ENCODE measurements at places on chromosomes 7 and 10.
A peak's percentile ranks its signal among the peaks of the same experiment; 100 is the strongest.

GRCh38 chr7:108000875-108001763 is 1.8 kb downstream of the LAMB1 start:
- DNase-seq, result peak; percentile 10

- DNase-seq, result no peak
Observed at GRCh38 chr10:43212043-43212721, 54.7 kb downstream of the RASGEF1A start.

- DNase-seq, result no peak
Observed at GRCh38 chr7:128880791-128881457, 18.3 kb downstream of the ATP6V1F start.

DNA sequence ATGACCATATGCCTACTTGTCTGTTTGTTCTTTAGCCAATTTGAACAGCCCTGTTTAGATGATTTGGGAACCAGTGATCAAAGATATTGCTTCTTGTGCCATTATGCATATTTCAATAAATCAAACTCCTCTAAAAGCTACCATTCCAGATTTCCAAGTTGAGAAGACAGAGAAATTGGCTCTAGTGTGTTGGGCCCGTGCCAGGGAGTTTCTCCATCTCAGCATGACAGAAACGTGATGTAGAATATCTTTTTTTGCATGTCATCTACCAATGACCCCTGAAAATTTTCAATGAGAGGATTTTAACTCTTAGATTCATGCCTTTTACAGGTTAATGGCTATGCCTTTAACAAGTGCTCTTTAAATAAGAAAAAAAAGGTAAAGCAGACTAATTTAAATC is 50.7 kb upstream of the CABCOCO1 start:
- DNase-seq, result no peak

GRCh38 chr7:121796381-121796780 is 76.6 kb upstream of the PTPRZ1 start:
- DNase-seq, result no peak

GRCh38 chr10:99672884-99673283 is 13.6 kb downstream of the ENTPD7 start:
- DNase-seq, result no peak

- DNase-seq, result no peak
Observed at GRCh38 chr7:33754933-33755928, 150.1 kb upstream of the BMPER start.

- DNase-seq, result no peak
Observed at GRCh38 chr7:11776039-11776438, 56.0 kb downstream of the THSD7A start.

- no peak for DNase-seq
Observed at GRCh38 chr10:87723500-87723899, 63.8 kb downstream of the PAPSS2 start.

GRCh38 chr7:143514995-143515735 is 37.5 kb downstream of the TAS2R41 start:
- DNase-seq, result no peak
